ENCODE measurements at places on chromosomes 11 and 22.

GRCh38 chr22:28792491-28793383 lies 7.6 kb downstream of the XBP1 start:
- no peak for DNase-seq

DNA sequence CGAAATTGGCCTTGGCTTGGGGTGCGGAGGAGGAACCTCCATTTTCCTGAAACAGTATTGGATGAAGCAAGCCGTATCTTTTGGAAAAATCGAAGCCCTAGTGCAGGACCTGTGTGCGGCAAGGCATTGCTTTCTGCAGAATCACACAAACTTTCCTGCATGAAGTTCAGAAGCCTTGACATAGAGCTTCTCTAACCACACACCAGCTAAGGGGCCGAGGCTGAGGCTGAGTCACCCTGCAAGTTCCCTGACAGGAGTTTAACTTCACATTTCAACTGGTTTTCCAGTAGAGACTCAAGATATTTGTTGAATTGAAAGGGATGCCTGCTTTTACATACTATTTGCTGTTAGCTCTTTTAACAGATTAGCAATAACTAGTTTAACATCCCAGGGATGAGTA lies 67.8 kb downstream of the TCF20 start:
- DNase-seq: peak; percentile 56

DNA sequence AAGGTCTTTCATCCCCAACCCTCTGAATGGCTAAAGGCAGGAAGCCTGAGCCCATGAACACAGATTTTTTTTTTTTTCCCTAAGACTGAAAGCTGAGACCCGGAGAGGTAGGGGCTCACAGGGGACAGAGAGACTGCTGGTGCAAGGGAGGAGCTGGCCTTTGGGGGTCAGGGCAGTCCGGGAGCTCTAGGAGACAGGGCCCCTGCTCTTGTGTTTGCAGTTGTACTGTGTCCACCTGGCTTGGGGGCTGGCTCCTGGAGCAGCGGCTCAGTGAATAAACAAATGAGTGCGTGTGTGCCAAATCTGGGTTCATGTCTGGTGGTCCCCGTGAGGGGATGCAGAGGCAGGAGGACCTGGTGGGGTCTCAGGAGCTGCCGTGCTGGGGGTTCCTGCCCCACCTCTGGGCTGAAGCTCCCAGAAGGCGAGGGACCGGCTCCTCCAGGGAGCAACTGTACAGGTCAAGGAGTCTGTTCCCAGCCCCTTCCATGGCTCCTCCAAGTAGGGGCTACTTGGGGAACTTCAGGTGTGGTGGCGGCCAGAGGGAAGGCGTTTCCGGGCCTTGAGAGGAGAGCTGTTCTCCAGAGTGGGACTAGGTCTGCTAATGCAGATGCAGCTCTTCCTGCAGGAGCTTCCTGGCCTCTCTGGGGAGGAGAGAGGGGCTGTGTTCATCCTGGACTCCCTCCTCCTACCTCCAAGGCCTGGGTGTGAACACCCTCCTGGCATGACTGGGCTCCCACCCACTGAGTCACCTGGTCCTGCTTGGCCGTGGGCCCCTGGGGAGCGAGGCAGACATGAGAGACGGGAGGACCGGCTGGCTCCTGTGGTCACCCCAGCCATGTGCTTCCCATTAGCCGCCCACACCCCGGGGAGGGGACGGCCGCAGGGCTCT lies 57.6 kb downstream of the FBXO7 start:
- DNase-seq: no peak

GRCh38 chr22:49694462-49695260 lies 133.0 kb downstream of the BRD1 start:
- DNase-seq: no peak

GRCh38 chr11:117144477-117145392 lies 648 bp downstream of the PAFAH1B2 start:
- peak; percentile 31 for DNase-seq

- no peak for DNase-seq
These were observed 7.6 kb downstream of the DDIAS start for GRCh38 chr11:82909015-82909640.

- DNase-seq: no peak
These were observed 26.8 kb downstream of the MUC2 start for GRCh38 chr11:1101318-1102089.

GRCh38 chr11:13105237-13105844 lies 96.2 kb downstream of the RASSF10 start:
- no peak for DNase-seq

- DNase-seq: no peak
These were observed 67.3 kb upstream of the SHISAL1 start for GRCh38 chr22:44379817-44380755.

DNA sequence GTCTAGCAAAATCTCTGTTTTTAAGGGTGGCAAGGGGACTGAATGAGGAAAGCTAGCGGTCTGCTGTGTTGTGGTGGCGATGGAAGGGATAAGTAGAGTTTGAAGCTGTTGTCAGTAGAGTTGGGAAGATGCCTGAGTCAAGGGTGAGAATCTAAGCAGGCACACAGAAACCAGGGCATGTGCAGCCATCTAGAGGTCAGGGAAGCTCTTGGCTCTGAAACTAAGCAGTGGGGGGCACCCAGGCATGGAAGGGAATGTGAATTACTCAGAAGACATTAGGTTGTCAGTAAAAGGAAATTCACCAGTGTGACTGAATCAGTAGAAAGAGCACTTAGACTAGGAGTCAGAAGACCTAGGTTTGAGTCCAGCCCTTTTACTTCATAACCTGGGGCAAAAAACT lies 15.4 kb downstream of the BMAL1 start:
- DNase-seq: no peak

DNA sequence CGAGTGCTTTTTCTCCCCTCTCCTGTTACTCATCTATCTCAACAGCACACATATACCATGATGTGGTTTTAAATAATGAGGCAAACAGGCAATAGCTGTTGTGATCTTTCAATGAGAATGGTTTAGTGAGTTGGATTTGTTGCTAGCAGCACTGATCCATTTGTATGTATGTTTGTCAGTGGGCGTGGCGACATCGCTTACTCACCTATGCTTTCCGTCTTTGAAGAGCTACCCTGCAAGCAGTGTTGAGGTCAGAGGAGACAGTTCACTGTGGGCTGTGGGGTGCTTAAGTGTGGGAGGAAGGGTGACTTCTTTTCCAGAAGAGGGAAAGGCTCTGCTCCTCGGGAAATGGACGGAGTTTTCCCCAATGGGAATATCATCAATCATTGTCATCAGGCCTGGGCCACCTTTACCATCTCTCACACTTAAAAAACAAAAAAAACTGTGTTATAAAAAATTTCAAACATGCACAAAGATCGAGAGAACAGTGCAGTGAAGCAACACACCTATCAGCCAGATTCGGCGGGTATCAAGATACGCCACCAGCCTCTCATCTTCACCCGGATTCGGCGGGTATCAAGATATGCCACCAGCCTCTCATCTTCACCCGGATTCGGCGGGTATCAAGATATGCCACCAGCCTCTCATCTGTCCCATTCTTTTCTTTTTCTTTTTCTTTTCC lies 83.8 kb downstream of the TBC1D22A start:
- DNase-seq: peak; percentile 23

GRCh38 chr11:39443424-39444022 lies 2015.9 kb downstream of the LRRC4C start:
- DNase-seq: no peak

DNA sequence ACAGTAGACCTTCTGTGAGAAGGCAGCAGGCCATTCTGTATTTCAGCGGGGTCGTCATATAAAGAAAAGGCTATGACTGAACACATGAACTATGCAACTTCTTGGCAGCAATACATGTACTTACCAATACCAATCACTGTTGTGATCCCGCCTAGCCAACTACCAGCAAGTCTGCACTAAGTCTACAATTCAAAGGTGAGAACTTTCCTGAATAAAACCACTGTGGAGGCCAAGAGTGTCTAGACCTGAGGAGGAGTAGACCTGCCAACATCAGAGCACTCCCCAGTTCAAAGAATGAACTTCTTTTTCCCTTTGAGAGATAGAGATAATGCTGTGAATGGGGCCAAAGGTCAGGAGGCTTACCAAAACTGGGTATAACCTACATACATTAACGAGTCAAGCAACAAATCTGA lies 108.2 kb downstream of the SIK3 start:
- no peak for DNase-seq

DNA sequence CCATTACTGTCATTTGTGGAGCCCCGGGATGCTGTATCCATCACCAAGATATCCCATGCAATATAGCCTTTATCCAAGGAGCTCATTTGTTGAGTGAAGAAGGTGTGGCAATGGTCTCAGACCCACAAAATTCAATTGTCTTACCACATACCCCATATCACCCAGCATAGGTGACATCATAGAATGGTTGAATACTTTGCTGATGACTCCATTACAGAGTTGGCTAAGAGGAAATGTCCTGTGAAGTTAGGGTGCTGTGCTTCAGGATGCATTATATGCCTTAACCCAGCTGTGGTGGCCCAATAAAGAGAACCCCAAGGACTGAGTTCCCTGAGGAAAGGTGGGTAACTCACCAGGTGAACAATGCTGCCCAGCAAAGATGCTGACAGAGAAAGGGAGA lies 113.7 kb downstream of the EFCAB6 start:
- no peak for DNase-seq

DNA sequence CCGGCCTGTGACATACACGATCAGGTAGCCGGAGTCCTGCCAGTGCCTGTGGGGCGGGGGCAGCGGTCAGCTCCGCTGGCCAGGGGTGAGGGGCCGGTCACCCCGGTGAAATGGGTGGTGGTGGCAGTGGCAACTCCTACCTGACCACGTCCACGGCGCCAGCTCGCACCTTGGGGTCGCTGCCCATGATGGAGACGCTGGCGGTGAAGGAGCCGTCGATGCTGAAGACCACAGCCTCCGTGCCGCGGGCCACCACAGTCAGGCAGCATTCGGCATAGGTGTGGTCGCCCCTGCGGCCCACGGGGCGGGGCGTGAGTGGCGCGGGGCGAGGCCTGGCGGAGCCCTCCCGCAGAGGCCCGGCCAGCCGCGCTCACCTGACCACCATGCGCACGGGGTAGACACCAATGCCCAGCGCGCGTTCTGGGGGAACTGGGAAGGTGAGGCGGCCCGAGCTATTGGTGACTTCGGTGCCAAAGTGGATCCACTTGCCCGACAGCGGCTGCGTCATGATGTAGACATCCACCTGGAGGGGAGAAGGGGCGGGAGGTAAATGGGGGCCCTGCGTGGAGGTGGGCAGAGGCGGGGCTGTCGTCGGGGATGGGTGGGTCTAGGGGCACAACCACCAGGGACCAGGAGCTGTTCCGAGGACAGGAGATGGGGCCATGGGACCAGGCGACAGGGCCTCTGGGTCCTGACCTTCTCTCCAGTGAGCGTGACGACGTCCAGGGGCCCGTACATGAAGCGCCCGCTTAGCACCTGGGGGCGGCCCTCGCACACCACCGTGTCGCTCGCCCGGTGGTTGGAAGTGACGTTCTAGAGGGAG lies 10.9 kb downstream of the AIP start:
- DNase-seq: no peak

GRCh38 chr22:31020334-31020733 lies 51.3 kb downstream of the TUG1 start:
- no peak for DNase-seq

DNA sequence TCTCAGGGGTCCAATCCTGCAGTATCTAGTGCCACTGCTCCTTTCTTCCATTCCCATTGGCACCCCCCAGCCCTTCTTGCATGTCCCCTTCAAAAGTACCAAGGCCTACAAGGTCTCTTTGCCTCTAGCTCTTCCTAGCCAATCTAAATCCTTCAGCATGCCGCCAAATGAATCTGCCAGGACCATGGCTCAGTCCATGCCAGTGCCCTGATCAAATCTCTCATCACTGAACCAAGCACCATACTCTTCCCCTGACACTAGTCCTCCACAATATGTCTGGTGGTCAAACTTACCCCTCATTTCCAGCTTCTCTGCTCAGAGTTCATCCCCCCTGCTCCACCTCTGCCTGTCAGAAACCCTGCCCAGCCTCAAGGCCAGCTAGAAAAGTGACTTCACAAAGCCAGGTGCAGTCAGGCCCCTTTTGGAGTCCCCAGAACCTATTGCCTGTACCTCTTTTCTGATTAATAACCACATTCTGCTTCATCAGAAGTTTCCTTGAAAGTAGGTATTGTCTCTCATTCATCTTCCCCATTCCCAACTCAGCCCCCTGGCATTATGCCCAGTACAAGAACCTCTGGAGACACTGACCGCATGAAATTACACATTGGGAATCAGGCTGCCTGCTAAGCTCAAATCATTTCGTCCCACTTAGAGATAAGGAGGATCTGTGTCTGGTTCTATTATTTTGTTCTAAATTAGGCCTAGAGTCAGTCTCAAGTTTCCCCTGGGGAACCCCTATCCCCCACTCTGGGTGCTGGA lies 11.4 kb downstream of the FEN1 start:
- DNase-seq: no peak

GRCh38 chr11:64053699-64054098 lies 18.0 kb downstream of the FLRT1 start:
- DNase-seq: no peak

DNA sequence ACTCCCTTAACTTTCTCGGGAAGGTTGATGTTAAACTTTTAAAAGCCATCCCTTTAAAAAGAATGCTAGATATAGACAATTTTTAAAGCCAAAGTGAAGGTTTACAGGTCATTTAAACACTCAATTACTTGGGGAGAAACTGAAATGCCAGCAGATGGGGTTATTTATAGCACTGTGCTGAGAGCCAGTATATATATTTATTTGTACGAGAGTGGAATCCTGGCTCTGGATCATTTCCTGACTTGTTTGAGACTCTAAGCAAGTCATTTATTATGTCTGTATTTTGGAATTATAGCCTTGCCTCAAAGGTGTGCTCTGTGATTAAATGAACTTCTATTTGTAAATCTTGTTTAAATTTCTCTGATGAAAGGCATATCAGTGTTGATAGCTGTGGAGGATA lies 6.8 kb upstream of the ZBED5 start:
- DNase-seq: no peak

GRCh38 chr22:38213319-38213989 lies 11.7 kb downstream of the MAFF start:
- no peak for DNase-seq

DNA sequence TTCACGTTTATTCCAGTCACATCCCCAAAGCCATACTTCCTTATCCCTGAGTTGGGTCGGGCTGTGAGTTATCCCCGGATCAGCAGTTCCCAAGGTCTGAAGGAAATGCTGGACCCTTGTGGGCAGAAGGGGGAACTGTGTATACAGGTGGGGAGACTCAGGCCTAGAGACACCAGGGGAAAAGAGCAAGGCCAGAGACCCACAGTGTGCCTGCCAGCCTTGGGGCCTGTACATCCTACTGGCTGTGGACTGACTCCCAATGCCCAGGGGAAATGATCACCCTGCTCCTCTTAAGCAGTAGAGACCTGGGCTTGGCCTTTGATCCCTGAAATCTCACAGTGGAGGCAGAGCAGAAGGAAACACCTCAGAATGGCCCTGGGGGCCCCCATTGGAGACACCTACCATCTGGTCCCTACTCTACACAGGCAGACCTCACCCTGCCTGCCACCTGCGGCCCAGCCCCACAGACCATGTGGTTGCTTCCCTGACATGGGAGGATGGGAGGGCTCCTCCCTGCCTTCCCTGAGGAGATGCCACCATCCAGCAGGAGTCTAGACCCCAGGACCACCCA lies 1.3 kb downstream of the SELENOM start:
- no peak for DNase-seq

GRCh38 chr11:14417186-14417585 lies 58.2 kb upstream of the RRAS2 start:
- no peak for DNase-seq
